B cell (primary cell): ENCODE measurements at places on chromosomes 6 and 20. TPM values are rescaled to one million over a fixed set of nuclear protein-coding genes. Genes with fewer than 3 reads are reported as not detected.

DNA sequence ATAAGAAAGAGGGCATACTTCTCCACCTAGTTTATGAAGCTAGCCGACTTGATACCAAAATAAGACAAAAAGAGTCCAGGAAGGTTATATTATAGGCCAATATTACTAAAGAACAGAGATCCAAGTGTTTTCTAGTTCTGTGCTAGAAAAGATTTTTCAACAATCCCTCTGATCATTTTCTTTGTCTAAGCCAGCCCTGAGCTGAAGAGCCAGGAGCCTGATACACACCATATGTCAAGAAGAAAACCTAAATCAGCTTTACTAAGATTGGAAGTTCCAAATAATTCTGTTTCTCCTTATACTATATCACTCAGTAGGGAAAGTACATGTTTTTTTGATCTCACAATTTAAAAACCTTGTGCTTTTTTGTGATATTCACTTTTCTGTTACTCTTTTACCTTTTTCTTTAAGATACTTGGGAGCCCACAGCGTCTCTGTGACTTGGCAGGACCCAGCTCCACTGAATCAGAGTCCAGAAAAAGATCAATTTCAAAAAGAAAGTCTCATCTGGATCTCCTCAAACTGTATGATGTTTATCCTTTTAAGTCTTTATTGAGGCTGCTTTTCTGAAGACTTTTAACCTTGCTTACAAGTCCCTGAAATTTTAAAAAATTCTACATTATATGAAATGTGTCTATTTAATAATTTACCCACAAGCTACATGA is 43.0 kb upstream of the PBOV1 start:
- no peaks in the 10 kb centered on the region for H3K27me3 ChIP-seq
- no peaks in the 10 kb centered on the region for H3K4me1 ChIP-seq
- H3K27ac ChIP-seq, result no peak overlapping the region
- DNase-seq, result no peak
- no peak overlapping the region for H3K4me3 ChIP-seq

Gene NHLRC1
- polyA plus RNA-seq, result 0.31 and 0.45 TPM in 2 replicates

GRCh38 chr20:50605136-50605535 is 86.2 kb downstream of the RIPOR3 start:
- no peak for DNase-seq
- no peak overlapping the region for H3K4me3 ChIP-seq
- H3K4me1 ChIP-seq, result no peaks in the 10 kb centered on the region
- H3K27me3 ChIP-seq, result no peaks in the 10 kb centered on the region
- H3K27ac ChIP-seq, result no peak overlapping the region

GRCh38 chr6:137025786-137026730 is 18.7 kb downstream of the IL20RA start:
- no peak overlapping the region for H3K4me3 ChIP-seq
- H3K36me3 ChIP-seq, result no peaks in the 10 kb centered on the region
- H3K27ac ChIP-seq, result no peak overlapping the region

DNA sequence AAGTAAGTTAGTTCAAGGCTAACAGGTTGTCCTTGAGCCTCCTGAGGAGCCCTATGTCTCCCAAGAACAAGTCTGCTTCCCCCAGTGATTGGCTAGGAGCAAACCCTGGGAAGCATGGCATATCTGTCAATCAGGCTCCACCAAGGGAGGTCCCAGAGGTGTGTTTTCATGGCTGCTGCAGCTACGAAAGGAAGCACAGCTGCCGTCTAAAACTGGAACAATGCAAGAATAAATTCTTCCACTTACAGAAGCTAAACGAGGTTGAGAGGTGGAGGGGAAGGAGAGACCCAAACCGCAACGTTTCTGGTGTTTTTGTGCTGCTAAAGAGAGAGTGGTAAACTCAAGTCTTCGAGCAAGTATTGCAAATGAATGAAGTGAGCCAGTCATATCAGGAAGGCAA is 4.9 kb upstream of the PTGIS start:
- H3K27me3 ChIP-seq, result peaks cover 30% of the 10 kb centered on the region
- no peak for DNase-seq

Gene ZSCAN16
- polyA plus RNA-seq, result 3.0 and 5.4 TPM in 2 replicates

DNA sequence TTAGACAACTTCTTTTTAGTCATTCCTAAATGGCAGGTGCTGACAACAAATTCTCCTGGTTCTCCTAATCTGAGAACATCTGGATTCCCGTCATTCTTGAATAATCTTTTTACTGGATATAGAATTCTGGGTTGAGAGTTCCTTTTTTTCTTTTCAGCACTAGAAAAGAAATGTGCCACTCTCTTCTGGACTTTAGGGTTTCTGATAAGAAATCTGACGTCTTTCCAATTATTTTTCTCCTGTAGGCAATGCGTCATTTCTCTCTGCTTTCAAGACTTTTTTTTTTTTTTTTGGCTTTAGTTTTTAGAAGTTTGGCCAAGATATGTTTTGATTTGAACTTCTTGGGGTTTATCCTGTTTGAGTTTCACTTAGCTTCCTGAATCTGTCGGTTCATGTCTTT is 66.1 kb upstream of the RNF24 start:
- DNase-seq, result no peak
- no peaks in the 10 kb centered on the region for H3K36me3 ChIP-seq
- H3K4me1 ChIP-seq, result peaks cover 17% of the 10 kb centered on the region
- H3K27ac ChIP-seq, result no peak overlapping the region
